Fibroblast of skin of right biceps (primary cell): ENCODE measurements at places on chromosomes 7 and 10.
A peak's percentile ranks its signal among the peaks of the same experiment; 100 is the strongest.

DNA sequence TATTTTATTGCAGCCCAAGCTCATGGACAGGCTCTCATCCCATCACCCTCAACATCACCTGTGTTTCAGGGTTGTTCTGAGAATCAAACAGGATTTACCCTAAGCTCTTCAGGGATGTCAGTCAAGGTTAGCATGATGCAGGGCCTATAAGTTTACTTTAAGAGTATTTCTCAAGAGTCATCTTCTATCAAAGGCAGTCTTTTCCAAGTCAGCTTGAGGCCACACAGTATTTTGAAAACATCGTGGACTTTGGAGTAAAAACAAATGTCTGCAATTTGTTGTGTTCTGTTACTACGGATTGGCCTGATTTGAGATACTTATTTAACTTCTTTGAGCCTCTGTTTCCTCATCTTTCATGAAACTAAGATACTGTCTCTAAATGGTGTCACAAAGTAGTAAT is 42.0 kb upstream of the NRP1 start:
- DNase-seq, result no peak

- no peak for DNase-seq
These were observed 47.2 kb downstream of the GSAP start for GRCh38 chr7:77368974-77369373.

DNA sequence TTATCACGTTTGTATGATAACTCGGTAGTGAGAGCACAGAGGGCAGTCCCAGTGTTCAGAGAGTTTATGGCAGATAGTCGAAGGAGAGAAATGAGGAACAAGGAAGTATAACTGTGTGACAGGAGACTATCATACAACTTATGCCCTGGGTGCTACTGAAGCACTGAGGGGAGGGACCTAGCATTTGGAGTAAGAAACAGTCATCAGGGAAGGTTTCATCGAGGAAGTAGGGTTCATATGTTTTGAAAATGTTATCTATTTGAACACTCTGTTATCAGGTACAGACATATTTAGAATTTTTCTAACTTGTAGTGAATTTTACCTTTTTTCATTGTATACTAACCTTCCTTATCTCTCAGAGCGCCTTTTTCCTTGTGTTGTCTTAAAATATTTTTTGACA is 1214.4 kb upstream of the C7orf33 start:
- DNase-seq, result no peak

DNA sequence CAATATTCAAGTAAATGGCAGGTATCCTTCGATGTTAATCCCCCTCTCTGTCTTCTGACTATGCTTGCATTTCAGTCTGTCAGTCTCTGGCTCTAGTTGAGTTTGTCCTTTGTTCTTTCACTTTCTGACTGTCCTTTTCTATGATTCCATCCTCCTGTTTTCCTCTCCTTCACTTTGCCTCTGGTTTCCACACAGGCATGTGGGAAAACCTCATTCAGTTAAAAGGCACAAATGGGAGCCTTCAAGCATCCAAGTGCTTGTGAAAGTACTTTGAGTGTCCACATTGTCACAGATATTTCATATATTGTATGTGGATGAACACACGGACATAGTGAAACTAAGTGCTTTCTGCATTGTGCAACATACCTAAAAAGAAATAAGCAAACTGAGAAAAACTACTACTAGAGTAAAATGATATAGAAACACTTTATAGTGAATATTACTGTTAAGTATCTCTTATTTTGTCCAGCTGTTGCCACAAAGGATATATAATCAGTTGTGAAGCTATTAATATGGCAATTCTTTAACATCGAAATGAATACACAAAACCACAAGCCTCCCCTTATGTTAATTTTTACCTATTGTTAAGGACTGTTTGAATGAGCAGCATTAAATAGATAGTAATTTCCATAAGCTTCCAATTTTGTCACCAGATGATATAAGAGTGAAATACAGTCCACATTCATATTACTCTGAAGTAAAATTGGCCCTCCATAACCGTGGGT is 71.7 kb downstream of the NRBF2 start:
- DNase-seq, result no peak

DNA sequence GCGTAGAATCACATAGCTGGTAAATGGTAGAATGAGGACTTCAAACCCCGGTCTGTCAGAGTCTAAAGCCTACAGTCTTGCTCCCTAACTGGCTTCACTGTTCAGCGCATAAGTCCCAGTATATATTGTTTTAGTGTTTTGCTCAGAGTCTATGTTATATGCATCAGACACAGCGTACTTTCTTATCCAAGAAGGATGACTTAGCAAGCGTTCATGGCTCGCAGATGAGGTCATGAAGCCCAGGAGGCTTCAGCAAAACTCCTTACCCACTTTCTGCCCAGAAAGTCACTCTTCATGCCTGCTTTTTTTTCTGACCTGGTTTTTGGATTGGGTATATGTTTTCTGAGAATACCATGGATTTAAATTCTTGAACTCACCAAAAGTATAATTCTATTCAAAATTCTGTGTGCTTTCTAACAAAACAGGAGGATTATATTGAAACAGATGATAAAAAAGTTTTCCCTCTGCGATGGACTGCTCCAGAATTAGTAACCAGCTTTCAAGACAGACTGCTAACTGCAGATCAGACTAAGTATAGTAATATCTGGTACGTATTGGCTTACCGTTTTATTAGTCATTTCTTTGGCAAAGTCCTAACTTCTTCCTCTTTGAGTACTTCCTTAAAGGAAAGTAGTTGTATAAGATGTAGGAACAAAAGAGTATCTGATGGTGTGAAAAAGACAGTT is 24.6 kb upstream of the BHLHA15 start:
- DNase-seq, result peak; percentile 53

GRCh38 chr7:68408873-68409272 is 1189.4 kb upstream of the AUTS2 start:
- DNase-seq, result no peak

GRCh38 chr7:70923181-70923845 is 208.6 kb upstream of the GALNT17 start:
- peak; percentile 49 for DNase-seq

- DNase-seq, result no peak
These were observed 55.8 kb upstream of the LANCL2 start for GRCh38 chr7:55309040-55309991.

- DNase-seq, result no peak
These were observed 28.7 kb downstream of the CHST15 start for GRCh38 chr10:124064676-124065075.

GRCh38 chr7:159114981-159115380 is 29.7 kb downstream of the VIPR2 start:
- no peak for DNase-seq

DNA sequence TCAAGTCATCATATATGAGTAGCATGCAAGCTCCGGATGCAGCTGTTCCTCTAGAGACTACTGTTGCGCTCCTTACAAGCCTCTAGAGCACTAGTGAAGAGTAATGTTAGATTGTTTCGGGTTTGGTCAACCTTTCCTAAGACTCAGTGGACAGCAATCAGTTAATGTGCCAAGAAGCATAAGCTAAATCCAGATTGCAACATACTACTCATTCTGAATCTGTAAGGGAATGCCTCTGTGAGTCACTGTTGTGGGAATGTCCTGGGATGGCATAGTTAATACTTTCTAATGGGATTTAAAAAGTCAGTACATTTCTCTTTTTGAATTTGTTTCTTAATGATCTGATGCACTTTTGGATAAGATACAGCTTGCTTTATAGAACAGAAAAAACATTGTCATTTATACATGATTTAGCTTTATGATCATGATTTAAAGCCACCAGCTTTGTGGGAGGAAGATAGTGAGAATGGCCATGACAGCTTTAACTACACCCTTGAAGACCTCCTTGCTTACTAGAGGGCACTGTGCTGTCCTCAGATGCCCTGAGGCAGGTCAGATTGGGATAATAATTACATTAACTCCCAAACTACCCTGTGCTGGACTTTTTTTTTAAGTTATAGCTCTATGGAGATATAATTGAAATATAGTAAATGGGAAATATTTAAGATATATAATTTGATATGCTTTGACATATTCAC is 138.4 kb downstream of the SDK1 start:
- peak; percentile 95 for DNase-seq

GRCh38 chr7:100023526-100023925 is 8.1 kb downstream of the ZKSCAN1 start:
- DNase-seq, result no peak

GRCh38 chr10:131848296-131848695 is 52.5 kb upstream of the PPP2R2D start:
- DNase-seq, result no peak

DNA sequence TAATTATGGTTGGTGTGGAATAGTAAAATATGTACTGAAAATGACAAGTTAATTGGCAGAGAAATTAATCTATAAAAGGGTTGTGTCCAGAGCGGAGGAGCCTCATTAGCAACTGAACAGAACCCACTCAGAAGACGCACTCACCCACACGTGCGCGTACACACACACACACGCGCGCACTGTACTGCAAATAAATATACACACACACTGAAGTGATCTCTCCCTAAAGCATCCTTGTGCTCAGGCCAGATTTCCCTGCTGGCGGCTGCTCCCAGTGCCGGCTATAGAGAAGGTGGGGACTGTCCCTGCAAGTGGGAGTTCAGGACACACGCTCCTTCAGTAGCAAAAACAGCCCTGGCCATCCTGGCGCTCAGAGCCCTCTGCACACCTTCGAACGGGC is 85.2 kb downstream of the CHST15 start:
- no peak for DNase-seq

DNA sequence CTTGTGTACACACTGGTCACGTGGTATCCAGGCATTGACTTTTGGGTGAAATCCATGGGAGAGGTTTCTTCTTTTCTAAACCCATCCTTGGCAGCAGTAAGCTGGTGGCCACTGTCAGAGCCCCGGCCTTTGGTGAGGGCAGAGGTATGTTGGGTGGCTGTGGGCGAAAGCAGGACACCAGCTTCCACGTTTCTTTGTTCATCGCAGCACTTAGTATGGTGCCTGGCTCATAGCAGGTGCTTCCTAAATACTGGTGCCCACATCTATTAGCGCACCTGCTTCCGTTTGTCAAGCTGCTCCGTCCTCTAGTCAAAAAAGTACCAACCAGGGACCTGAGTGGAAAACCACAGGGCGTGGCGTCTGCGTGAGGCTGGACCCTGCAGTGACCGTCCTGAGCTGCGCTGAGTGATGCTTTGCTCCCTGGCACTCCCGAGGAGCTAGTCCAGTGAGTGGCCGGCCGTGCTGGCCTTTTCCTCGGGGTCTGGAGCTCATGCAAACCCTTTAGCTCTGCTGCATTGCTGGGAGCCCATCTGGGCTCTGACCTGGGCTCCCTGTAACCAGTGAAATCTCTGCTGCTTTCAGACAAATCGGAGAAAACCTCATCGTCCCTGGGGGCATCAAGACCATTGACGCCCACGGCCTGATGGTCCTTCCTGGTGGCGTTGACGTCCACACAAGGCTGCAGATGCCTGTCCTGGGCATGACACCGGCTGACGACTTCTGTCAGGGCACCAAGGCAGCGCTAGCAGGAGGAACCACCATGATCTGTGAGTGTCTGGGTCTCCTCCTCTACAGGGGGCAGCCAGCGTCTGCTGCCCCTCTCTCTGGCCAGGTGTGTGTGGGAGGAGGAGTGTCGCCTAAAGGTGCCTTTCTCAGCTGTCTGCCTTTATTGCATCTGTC is 5.6 kb downstream of the DPYSL4 start:
- no peak for DNase-seq

GRCh38 chr7:4760952-4761351 is 14.5 kb upstream of the AP5Z1 start:
- no peak for DNase-seq

DNA sequence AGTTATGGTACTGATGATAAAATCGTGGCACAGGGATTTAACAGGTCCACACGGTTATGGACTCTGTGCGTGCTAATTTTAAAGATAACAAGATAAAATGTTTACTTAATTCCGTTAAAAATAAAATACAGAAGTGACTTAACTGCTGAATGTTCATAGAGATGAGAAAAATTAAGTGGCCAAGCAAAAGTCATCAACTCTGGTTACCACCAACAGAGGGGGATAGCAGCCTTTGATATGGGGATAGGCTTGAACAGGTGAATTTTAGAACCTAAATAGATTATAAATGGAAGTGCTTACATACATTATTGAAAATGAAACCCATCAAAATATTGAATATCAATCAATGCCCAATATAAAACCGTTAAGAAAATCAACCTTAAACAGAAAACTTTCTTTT is 245.0 kb downstream of the WDR37 start:
- no peak for DNase-seq

DNA sequence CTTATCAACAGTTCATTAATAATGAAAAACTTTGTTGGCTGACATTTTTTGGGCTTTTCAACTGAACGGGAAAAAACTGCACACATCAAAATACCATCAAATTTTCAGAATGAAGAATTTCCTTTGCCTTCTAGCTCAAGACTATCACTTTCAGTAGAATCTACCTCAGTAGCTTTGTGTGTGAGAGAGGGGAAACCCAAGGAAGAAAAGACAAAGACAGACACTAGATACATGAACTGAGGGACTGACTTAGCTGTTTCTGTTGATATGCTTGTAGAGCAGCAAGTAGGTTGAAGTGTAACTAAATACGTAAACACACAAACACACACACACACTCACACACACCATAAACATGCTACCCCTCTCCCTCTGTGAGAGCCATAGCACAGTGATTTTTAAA is 257.1 kb downstream of the CDK14 start:
- no peak for DNase-seq
